ENCODE measurements at places on chromosomes 2 and 18.
A peak's percentile ranks its signal among the peaks of the same experiment; 100 is the strongest.

DNA sequence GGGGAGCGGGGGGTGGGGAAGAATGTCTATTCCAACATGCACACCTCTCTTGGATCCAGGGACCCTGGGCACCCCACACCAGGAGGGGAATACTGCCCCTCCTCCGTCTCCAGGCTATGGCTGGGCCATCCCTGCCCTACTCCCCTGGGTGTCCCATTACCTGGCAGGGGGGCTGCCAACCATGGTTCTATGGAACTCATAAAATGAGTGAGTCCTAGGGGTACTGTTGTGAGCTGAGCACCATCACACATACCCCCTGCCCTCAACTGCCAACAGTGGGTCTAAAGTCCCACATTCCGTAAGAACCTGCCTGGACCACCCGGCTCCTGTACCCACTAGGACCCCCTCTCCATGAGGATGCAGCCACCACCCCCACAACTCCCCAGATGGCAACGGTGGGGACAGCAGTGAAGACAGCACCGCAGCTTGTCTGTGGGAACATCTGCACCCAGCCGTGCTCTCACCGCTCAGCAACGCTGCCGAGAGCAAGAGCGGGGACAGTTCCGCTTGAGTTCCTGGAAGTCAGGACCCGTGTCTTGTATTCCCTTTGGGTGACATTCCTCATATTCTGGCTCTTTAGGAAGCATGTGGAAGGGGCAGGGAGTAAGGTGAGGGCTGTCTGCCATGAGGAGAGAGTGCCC, 41.5 kb downstream of the BIN1 start:
- DNase-seq, result no peak

DNA sequence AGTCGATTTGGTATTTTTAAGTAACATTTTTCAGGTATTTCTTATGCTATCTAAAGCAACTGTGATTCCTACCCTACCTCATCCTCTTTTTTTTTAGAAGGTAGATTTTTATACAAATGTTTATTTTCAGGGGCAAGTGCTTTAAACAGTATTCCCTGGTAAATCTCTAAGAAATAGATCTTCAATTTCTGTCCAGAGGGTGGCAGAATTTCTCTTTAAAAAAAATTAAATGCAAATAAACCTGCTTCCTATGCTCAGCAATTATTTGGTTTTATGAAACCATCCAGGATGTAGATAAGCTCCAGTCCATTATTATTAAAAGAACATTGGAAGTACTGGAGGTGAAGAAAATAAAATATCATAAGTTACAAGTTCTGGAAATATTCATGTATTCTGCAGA, 191.9 kb downstream of the MYO3B start:
- peak; percentile 8 for DNase-seq

- DNase-seq, result no peak
These were observed 361.4 kb downstream of the DLGAP1 start for GRCh38 chr18:4093676-4094075.

- no peak for DNase-seq
These were observed 53.7 kb downstream of the THUMPD2 start for GRCh38 chr2:39725401-39725800.

DNA sequence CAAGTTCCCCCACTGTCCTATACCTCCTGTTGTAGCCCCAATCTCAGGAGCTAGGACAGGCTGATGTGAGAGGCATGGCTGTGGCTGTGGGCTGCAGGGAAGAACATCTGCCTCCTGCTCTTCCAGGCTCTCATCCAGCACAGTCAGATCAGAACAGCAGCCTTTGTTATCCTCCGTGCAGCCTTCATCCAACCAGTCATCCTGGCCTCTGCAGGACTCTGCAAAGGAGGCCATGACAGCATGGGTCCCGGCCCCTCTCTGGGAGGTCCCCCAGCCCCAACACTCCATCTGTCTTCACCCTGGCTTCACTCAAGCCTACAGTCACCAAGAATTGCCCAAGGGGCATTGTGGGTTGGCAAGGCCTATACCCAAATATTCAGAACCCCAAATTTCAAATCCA, 223.2 kb upstream of the COPS8 start:
- no peak for DNase-seq

DNA sequence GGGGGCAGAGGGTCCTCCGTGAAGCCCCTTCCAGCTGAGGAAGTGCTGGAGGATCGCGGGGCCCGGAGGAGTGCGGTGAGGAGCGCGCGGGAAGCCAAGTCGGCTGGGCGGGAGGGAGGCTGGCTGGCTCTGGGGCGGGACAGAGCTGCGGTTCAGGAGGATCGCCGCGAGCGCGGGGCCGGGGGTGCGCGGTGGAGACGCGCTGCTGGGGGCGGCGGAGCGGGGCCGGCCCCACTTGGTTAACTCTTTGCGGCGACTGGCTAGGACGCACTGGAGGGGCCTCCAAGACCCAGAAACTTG, 464 bp downstream of the CYBRD1 start:
- DNase-seq, result no peak

DNA sequence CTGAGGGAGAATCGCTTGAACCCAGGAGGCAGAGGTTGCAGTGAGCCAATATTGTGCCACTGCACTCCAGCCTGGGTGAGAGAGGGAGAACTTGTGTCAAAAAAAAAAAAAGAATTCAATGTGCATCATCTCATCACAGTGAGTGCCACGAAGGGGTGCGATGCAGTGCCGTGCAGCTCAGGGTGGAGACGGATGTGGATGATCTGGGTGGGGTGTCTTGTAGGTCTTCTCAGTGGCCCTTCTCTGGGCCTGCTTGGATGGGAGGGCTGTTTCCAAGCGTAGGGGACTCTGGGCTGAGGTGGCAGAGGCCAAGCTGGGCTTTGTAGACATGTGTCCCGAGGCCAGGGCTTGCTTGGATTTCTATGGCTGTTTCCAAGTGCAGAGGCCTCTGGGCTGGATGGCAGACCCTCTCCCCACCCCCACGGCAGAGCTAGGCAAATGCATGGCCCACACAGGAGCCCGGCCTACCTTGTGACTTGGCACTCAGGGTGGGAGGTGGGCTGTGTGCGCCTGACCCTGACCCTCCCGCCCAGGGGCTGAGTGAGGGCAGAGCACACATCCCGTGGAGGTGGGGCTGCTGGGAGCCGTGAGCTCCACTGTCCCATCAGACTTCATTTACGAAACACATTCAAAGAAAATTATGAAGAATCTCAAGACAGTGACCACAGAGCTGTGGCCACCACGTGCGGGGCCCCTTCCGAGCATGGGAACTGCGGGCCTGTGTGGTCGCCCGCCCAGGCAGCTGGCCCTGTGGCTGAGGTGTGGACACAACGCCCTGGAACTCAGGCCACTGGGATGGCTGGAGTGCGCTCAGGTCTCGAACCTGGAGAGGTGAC, 76.4 kb downstream of the ASB1 start:
- no peak for DNase-seq

GRCh38 chr18:41593171-41593675, 361.8 kb upstream of the PIK3C3 start:
- DNase-seq, result no peak

GRCh38 chr18:210733-211132, 52.4 kb downstream of the USP14 start:
- DNase-seq, result no peak

GRCh38 chr2:54652540-54652939, 70.9 kb upstream of the EML6 start:
- no peak for DNase-seq

DNA sequence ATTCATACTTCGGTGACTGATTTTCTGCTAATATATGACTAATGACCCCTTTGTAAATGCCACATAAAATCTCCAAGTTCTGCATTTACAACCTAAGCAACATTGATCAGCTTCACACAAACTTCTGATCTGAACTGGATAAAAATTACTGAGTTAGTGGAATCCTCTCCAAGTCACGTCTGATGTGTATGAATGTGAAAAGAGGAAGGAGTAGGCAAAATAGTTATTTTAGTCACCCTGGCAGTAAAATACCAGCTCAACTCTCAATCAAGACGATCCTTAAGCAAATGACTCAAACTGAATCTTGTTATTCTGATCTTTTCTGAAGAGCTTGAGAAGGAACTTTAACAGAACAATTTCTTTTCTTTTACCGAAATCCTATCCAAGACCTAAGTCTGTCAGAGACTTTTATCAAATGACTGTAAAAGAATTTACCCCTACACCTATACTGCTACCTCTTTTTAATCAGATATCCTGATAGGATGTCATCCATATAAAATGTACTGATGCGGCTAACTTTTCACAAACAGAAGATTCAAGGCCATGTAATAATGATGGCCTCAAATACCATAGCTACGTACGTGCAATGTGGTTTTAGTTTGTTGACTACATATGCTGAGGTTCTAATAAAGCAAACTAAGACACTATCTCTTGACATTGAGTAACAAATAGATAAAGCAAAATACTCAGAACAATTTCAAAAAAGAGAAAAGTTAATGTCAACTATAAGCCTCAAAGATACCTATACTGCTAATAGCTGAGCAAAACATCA, 23.7 kb downstream of the CUL3 start:
- no peak for DNase-seq

DNA sequence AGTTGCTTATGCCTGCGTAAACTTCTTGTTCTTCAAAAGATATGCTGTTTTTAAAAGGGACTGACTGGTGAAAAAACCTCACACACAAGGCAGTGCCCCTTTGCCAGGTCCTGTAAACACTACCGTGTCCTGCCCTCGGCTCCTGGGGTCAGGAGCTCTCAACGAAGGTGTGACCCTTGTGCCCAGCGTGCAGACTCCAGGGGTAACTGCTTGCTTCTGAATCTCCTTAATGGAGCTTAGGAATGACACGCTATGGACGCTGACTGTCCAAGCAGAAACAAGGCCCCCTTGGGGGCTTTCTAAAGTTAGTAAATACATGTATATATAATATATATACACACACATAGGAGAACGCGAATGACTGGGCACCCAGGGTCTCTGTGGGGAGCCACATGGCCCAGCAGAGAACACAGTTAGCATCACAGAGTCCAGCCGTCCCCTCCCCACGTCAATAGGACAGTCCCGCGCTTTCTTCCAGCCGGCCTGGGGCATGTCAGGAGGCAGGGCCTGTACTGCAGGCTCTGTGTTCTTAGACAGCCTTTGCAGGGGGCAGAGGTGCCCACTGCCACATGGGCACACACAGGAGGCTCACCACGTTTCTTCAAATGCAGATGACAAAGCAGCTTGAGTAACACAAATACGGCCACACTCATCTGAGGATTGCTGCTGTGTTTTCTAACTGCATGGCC, 96.1 kb downstream of the HDAC4 start:
- DNase-seq, result no peak

DNA sequence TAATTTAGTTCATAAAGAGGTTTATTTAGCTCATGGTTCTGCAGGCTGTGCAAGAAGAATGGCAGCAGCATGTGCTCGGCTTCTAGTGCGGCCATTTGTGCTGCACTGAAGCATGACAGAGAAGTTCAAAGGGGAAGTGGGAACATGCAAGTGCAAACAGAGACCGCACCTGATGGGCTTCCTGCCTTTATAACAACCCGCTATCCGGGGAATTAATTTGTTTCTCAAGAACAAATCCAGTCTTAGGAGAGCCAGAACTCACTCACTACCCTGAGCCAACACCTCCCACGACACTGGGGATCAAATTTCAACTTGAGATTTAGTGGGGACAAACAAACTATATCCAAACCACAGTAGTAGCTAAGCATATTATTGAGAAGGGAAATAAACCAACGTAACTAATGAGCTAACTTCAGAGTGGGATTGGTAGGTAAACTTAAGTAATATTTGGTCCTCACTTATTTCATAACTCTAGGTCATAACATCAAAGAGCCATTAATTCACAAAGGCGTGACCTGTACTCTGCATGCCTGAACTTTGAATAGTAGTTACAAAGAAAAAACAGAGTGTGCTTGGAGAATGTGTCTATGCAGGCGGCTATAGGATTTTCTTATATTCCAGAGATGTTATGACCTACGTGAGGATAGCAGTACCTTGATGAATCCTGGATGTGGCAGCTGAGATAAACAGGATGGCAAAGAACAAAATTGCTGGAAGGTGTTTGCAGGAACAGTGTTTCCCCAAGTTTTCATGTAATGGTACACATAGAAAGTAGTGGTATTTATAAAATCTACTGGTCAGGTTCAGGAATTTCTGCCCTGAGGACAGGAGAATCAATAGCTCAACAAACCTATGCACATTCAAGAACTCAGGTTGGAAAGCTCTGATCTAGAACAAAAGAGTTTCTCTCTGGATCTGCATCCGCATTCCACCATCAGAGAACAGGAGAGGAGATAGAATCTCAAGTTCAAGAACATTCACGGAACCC, 845.9 kb upstream of the ID2 start:
- DNase-seq, result peak; percentile 4

GRCh38 chr18:77220726-77221125, 28.9 kb upstream of the GALR1 start:
- peak; percentile 21 for DNase-seq

- DNase-seq, result no peak
These were observed 28.3 kb downstream of the ACTR3 start for GRCh38 chr2:113918229-113918628.

- no peak for DNase-seq
These were observed 66.1 kb upstream of the ODC1 start for GRCh38 chr2:10514273-10514672.

DNA sequence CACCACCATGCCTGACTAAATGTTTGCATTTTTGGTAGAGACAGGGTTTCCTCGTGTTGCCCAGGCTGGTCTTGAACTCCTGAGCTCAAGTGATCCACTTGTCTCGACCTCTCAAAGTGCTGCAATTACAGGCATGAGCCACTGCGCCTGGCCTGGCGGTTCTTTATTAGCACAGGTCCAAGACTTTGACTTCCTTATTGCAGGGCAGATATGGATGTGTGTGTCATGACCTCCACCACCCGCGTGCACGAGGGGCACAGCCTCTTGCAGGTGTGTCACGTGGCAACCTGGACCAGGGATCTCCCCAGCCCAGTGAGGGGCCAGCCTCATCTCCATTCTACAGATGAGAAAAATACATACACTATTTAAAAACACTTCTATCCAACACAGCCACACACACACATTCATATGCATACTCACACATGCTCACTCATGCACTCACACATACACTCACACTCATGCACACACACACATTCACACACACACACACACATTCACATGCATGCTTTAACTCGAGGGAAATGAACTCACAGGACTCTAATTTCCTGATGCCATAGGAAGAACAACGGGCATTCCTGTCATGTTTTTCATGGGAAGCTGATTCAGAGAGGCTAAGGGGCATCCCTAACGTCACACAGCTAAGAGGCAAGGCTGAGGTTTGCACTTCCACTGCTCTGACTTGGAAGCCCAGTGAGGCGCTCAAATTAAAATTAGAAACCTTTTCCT, 38.8 kb downstream of the RRM2 start:
- DNase-seq, result no peak

Measured in CD4-positive, alpha-beta T cell treated with Interleukin-10 for 1 hour (primary cell).